Progenitor cell of endocrine pancreas (in vitro differentiated cells): ENCODE measurements at places on chromosomes 16 and 17. TPM values are rescaled to one million over a fixed set of nuclear protein-coding genes. Genes with fewer than 3 reads are reported as not detected.
A peak's percentile ranks its signal among the peaks of the same experiment; 100 is the strongest.

KRT36 gene
- not detected in 2 replicates for total RNA-seq

C17orf113 gene
- total RNA-seq = 3.2 and 3.7 TPM in 2 replicates

CFAP52 gene
- 0.19 TPM in 1 of 2 replicates, not detected in the other for total RNA-seq

KRT33A gene
- not detected in 2 replicates for total RNA-seq

ANKRD40CL gene
- not detected in 2 replicates for total RNA-seq

GRCh38 chr16:56515665-56516064 lies 4.2 kb downstream of the BBS2 start:
- no peak for DNase-seq

DNA sequence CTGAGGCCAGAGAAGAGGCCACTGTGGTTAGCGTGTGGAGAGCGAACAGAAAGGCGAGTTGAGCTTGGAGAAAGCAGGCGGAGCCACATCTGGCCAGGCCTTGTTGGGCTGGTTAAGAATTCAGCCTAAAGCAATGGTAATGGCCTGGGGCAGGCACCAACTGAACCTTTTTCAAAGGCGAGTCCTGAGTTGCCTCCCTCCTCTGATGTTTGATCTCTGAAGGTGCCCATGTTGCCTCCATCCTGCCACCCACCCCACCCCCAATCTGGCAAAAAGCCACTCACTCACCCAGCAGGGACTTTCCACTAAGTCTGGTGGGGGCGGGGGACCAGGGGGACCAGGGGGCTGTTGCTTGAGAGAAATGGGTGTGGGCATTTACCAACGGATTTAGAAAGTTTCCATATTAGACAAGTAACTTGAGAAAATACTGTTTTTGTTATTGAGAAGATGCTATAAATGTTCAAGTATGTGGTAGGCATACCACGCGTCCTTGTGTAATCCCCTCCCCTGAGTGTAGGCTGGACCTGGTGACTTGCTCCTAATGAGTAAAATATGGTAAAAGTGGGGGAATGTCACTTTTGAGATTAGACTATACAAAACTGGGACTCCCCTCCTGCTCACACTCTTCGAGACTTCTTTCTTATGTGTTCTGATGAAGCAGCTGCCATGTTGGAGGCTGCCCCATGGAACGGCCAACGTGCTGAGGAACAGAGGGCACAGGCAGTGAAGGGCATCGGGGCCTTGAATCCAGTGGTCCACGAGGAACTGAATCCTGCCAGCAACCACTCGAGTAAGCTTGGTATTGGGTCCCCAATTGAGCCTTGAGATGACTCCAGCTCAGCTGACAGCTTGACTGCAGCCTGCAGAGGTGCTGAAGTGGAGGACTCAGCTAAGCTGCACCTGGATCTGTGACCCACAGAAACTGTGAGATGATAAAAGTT lies 29.9 kb upstream of the TNS4 start:
- no peak for DNase-seq

- DNase-seq = no peak
Observed at GRCh38 chr16:85768199-85768598, 17.3 kb upstream of the C16orf74 start.

- no peak for DNase-seq
Observed at GRCh38 chr16:70605283-70605657, 41.1 kb upstream of the IL34 start.

GRCh38 chr17:33950061-33950460 lies 305.0 kb upstream of the CCL2 start:
- no peak for DNase-seq

DNA sequence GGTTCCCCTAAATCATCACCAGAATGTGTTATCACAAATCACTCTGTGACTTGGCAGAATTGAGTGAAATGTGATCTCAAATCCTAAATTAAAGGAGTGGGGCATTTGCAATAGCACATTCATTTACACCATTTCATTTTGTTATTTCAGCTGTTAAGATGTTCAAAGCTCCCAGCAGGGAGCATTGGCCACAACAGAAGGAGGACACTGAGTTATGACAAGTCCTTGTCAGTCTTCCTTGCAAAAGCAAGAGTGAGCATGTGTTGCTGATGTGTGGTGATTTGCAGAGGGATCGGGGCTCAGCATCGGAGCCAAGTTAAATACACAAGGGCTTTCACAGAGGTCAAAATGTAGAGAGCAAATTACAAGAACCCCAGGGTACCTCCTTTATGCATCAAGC lies 372.2 kb upstream of the CDH5 start:
- DNase-seq = no peak

DNA sequence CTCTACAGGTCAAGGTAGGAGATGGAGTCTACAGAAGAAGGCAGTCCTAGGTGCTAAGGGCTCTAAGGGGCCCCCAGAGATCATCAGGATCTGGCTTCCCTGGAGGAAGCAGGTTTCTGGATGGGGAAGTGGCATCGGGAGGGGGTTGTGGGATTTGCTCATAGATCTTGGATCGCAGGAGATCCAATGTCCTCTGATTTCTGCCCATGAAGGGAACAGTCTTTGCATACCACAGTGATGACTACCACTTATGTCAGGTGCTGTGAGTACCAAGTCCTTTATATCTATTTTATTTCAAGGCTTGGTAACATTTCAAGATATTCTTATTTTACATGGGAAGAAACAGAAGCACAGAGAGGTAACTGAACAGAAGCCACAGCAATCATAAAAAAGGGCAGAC lies 164.0 kb downstream of the RGS9 start:
- DNase-seq = no peak

DNA sequence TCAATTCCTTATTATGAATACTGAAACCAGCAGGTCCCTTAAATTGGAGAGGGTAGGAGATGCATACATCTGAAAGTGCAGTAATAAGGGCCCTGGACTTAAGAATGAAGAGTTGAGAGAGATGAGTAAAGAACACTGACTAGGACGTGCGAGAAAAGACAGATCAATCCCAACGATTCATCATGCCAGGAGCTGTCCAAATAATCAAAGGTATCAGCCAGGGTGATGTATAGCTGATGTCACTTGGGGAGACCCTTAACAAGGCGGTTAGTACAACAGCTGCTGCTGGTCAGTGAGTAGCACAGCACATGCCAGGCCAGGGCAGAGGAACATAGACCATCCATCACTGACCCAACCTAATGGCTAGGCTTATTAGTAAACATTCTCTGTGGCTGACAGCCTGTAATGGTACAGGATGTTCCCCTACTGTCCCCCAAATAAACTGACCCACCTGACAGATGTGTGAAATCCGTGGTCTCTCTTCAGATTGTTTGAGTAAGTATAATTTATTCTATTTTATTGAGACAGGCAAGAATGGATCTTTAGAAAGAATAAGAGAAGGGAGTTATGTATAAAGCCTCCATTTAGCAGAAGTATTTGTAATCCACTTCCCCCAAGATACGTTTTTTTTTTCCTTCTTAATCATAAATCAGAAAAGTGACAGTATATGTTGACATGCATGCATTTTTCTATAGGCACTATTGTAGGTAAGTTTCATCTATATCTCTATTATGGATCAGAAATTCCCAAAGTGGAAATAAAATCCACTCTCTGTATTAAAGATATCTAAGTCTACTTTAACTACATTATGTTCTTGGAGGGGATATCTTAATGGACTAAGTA lies 118.4 kb downstream of the SNX11 start:
- no peak for DNase-seq

DNA sequence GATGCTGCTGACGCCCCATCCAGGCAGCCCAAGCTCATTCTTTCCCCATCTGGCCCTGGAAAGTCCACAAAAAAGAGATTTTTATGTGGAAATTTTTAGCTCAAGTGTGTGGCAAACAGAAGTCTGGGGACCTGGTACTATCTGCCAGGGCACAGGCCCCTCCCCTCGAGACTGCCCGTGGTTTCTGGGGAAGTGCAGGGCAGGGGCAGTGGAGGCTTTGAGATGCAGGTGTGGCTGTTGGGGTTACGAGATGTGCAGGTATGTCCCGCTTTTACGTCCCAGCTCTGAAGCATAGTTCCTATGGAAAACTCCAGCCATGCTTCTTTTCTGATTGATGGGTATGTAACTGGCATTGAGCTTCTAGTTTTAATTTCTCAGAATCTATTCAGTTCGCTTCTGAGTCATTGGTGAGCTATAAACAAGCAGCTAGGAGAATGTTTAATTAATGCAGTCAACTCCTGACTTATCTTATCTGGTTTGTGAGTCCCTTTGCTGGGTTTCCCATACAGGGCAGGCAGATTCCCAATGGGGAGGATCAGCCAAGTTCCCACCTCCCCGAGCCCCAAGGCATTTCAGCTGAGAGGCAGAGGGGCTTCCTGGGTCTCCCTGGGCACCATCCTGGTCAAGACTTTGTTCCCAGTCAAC lies 16.2 kb downstream of the TBX4 start:
- DNase-seq = no peak

- DNase-seq = peak; percentile 6
Observed at GRCh38 chr16:84462296-84463210, 41.9 kb downstream of the MEAK7 start.

GRCh38 chr17:39867880-39868553 lies at the start of gene ZPBP2:
Gene ZPBP2 (plus strand): TSS chr17:39868202. CDS start chr17:39868355, 153 bp downstream.
- no peak for DNase-seq

DNA sequence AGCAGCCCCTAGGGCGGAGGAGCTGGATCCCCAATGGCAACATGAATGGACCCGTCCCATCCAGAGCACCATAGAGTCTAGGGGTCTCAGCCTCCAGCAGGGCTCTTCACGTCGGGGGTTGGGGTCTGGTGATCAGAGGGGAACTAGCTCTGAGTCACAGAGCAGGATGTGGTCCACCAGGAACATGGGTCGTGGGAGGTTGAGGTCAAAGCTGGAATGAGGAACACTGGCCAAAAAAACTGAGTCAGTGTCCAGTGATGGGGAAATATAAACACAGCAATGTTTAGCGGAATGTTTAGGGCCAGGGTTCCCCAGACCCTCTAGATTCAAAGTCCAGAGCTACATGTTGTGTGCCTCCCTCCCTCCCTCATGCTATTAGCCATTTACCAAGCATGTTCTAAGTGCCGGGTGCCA lies 79.1 kb upstream of the C16orf82 start:
- DNase-seq = no peak

DNA sequence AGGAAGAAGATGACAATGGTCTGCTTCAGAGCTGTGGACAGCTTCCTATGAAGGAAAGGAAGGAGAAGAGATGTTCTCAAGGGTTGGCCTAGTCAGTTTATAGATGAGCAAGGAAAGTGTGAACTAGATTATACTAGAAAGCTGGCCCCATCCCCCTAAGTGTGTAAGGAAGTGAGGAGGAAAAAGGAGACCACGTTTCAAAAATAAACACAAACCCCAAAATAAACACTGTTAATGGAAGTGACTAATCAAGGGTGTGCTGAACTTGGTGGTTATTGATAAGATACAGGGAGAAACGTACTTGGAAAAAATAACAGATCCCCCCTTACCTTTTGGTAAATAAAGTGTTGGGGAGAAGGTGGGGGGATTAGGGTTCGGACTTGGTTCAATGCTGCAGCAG lies 267.1 kb downstream of the SOX9 start:
- no peak for DNase-seq
